ENCODE measurements at places on chromosomes 3 and 15.

GRCh38 chr15:72740219-72740618 is 43.3 kb downstream of the ADPGK start:
- no peak for DNase-seq

DNA sequence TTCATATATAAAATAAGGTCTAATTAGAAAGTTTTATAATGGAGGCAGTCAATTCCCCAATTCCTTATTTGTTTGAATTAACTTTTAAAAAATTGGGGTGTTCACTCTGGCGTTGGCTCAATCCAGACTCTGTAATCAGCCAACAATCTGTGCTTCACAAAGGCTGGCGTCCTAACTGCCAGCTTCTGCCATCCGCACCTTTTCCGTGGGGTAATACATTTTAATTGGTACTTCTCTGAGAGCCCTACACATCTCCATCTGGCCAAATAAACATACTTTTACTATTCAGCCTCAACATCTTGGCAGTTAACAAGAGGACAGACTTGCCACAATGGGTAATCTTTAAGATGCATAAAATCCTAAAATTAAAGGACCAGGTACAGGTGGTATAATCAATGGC is 125.2 kb upstream of the CCNL1 start:
- DNase-seq = no peak

GRCh38 chr3:48202632-48203031 is 14.4 kb upstream of the CDC25A start:
- no peak for DNase-seq

DNA sequence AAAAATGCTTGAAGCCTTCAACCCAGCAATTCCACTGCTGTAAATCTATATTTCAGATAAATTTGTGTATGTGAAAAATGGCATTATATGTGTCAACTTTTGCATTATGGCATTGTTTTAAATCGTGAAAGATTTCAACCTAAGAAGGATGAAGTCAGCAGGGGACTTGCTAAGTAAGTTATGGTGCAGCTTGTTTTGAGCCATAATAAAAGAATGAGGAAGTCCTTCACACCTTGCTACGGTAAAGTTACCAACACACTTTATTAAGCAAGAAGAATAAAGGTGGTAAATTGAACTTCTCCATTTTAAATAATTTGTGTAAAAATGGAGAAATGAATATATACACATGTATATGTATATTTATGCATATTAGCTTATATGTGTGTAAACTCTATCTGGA is 371.4 kb downstream of the ROBO2 start:
- no peak for DNase-seq

- DNase-seq = no peak
Observed at GRCh38 chr3:128395500-128396162, 71.1 kb downstream of the DNAJB8 start.

- no peak for DNase-seq
Observed at GRCh38 chr3:119551598-119551997, 7.8 kb downstream of the CD80 start.

- DNase-seq = no peak
Observed at GRCh38 chr3:181623924-181624694, 87.6 kb upstream of the SOX2 start.
